ENCODE measurements at places on chromosomes 6 and 20.

DNA sequence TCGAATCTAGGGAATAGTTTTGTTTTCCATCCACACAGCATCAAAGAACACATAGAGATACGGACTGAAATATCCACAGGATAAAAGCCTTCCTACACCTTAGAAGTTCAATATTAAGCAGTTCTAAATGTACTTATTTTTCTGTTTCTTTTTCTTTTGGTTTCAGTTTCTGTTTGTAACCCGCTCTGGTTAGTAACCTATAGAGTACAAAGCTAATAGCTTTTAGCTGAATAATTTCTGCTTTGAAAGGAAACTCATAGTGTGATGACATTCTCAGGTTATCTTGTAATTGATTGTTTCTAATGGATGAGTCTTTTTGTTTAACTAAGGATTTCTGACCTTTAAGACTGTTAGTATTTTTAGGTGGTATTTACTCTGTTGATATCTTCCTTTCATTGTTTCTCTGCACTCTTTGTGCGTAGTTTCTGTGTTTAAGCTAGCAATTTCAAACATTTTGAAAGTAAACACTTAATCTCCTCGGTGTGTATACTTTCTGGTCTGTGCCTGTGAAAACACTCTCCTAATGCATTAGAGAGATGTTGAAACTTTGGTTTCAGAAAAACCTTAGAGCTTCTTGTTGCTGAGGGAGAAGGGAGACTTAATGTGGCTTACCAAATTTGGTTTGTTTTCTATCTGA, 385.5 kb downstream of the HDGFL1 start:
- no peak for DNase-seq

DNA sequence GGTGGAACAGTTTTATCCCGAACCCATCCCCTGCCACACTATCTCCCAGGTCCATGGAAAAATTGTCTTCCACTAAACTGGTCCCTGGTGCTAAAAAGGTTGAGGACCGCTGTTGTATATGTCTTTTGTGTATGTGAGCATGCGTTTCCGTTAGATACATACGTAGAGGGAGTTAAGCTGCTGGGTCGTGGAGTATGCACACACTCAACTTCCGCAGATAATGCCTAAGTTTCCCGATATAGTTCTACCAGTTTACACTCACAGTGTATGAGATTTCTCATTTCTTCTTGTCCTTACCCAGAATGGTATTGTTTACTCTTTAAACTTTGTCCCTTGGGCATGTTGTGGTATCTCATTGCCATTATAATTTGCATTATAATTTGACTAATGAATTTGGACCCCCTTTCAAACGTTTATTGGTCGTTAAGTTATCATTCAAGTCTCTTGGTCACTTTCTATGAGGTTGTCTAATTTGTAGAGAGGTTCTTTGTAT, 50.5 kb upstream of the SCAF8 start:
- DNase-seq, result no peak

DNA sequence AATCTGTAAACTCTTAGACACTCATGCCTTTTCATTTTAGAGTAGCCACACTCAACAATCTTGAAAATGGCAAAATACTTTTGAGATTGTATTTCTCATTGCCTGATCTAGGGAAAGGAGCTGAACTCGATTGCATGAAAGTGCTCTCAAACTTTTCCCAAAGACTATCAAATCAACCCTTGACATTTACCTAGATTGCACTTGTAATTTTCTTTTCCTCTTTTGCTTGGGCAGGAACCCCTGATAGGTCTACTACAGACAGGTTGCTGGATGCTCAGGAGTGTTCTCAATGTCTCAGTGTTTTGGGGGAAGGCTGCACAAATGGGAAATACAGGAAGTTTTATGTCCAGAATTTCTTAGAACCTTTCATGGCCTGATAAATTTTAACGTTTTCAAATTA, 468.0 kb upstream of the GJE1 start:
- no peak for DNase-seq

GRCh38 chr6:133093956-133094355, 147.2 kb upstream of the EYA4 start:
- no peak for DNase-seq

DNA sequence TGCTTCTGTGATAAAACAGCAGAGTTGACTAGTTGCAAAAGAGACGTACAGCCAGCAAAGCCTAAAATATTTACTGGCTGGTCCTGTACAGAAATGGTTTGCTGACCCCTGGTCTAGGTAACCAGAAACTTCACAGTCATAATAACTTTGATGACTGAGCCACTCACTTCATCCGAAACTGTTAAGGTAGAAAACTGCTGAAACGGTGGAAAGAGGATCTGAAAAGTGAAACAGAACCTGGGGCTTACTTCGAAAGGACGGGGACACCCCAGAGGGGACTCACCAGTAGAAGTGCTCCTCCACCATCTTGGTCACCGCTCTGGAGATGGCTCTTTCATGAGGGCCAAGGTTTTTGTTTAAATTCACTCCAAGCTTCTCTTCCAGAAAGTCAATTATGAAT, 16.4 kb downstream of the FAXC start:
- no peak for DNase-seq

GRCh38 chr6:127792616-127793015, 108.2 kb downstream of the THEMIS start:
- no peak for DNase-seq

DNA sequence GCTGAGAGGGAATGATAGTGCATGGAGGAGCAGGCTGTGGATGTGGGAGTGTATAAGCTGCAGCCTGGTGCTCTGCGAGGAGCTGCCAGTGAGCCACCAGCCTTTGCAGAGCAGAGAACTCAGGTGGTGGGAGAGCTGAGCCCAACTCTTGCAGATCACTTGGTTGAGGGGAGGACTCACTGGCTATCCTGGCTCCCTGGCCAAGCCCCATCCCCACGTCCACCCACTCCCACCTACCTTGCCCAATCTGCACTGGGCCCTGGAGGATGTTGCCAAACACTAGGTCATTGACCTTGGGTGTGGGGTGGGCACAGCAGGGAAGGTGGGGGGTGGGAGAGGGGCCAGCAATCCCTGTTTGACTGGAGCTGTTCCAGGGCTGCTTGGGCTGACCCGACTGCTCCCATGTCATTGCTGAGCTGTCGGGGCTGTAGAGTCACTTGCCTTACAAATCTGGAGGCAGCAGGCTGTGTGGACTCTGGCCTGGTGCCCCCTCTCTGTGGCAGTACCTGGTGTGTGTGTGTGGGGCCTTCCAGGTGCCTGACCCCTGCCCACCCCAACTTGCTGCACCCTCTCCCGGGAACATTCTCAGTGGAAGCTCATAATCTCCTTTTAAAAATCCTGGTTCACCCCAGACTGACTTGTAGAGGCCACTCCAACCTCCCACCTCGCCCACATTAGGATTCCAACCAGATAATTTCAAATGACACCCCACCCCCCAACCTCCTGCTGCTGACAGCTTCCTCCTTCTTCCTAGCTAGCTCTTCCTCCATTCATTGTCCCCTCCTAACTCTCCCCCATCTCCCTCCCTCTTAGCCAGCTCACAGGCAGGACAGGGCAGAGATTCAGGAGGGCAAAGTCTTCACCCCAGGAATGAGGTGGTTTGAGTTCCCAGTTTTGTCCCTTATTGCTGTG, 162.3 kb downstream of the MRPL14 start:
- DNase-seq, result no peak

GRCh38 chr6:129645106-129645829, 64.7 kb downstream of the ARHGAP18 start:
- DNase-seq, result no peak

GRCh38 chr6:134875367-134875766, 74.5 kb downstream of the ALDH8A1 start:
- DNase-seq, result no peak

DNA sequence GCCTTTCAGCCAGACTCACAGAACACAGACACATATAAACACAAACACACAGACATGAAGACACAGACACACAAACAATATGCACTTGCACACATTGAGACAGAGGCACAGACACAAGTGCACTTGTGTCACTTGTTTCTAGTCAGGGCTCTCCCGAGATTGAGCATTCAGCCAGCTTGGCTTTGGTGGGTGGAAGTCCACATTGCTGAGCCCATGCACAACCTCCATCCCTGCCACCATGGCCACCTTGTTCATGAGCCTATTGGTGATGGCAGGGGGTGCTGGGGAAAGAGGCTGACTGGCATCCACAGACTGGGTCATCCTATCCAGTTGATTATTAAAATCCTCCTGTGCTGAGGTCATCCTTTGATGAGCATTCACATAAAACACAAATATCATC, 11.5 kb upstream of the CST7 start:
- no peak for DNase-seq

DNA sequence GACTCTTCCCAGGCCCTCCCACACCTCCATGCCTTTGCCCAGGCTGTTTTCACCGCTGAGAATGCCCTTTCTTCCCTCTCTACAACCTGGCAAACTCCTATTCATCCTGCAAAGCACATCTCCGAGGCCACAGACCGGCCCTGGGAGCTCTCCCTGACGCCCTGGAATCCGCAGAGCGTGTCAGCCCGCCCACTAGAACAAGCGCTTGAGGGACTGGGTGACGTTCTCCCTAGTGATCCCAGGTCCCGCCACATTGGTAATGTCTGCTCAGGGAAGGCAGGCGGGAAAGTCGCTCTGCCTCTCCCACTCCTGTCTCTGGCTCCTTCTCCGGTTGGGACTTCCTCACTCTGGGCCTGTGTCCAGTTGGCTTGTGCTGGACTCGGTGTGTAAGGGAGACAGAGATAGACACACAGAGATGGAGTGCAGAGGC, 61.6 kb downstream of the SRC start:
- no peak for DNase-seq

DNA sequence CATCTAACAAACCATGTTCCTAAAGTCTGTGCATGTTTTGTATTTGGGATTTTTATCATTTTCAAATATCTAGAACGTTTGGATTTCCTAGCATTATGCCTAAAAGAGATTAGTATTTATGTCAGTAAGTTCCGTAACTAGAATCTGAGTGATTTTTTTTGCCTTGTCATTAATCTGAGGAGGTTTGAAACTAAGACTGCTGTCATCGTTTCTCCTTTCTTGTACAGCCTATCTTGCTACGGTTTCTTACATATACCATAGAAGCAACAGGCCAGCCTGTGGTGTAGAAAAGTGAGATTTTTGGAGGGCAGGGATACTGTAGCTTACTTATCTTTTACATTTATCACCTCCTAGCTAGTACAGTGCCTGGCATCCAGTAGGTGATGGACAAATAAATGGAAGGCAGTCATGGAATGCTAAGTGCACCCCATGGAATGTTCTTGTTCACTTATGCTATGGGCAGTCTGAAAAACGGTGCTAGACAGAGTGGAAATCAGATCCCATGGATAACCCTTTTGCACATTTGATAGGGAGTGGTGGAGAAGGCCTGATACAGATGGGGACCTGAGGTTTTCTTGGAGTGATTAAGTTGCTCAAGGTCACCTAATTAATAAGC, 93.9 kb downstream of the ARID1B start:
- DNase-seq, result no peak

- DNase-seq, result no peak
These were observed 241.9 kb downstream of the EPHA7 start for GRCh38 chr6:93177438-93177837.

- no peak for DNase-seq
These were observed 137.8 kb downstream of the MYB start for GRCh38 chr6:135318738-135319469.

- peak; percentile 27 for DNase-seq
These were observed 67.9 kb downstream of the PSMB1 start for GRCh38 chr6:170485159-170485558.

DNA sequence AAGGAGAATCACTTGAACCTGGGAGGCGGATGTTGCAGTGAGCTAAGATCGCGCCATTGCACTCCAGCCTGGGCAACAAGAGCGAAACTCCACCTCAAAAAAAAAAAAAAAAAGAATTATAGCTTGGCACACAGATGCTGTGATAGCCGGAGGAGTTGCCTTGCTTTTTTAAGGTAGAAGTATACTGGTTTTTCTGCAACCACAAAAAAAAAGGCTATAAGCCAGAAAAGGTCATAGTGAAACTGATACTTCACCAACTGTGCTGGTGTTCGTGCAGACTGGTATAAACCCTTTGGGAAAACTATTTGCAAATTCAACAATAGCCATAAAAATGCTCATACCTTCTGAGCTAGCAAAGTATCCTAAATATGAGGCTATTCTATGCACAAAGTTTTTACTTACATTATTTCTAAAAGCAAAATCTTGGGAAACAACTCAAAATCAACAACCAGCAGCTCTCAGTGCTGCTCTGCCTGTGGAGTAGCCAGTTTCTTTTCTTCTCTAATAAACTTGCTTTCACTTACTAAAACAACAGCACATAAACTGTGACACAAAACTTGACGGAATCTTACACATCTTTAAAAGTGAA, 44.0 kb downstream of the B4GALT5 start:
- no peak for DNase-seq

DNA sequence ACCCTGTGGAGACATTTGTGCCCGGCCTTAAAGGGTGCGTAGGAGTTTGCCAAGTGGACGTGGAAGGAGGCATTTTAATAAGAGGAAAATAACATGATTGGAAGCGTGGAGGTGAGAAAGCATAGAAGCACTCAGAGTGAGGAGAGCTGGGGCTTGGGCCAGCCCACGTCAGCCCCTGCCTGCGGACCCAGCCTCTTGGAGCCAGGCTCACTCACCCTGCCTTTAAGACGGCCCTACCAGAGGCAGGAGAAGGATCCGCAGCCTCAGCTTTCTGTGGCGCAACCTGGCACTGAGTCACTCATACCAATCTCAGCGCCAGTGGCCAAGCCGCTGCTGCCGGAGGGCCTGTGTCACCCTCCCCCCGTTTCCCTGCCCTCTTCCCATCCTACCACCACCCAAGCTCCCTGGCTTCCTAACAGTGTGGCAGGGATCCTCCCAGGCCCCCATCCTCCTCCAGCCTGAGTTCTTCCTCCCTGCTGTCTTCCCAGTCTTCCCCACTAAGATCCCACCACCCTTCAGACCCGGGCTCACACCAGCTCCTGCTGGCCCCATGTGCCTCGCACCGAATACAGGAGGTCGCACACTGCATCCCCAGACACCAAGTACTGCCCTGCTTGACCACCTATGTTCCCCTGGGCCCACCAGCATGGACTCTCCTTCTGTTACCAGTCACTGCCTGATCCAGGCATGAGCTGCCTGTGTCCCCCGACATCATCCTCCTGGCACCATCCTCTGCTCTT, 285.2 kb downstream of the UST start:
- peak; percentile 94 for DNase-seq

DNA sequence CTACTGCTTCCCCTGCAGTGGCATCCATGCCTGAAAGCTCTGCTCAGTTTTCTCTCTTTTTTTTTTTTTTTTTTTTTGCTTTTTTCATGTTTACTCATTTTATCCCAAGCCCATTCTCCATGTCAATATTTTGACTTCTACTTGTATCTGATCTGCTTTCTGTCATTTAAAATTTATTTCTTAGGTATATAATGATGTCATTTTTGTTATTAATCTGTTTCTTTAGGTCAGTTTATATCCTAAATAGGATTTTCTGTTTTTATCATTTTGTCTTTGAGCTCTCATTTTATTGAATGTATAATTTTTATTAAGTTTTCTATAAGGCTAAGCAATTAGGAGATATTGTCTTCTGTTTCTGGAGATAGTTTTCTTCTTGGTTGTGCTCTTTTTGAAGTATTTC, 138.5 kb upstream of the PMEPA1 start:
- DNase-seq, result no peak
